NCI-H1417 treated with DMSO at 0.1 percent for 48 hours (cell line): ENCODE measurements at places on chromosomes 4 and X.

GRCh38 chr4:141356321-141356962 lies 135.7 kb downstream of the ZNF330 start:
- DNase-seq: no peak

- DNase-seq: no peak
These were observed 43.1 kb downstream of the CXXC4 start for GRCh38 chr4:104451573-104451972.

GRCh38 chr4:41058426-41058825 lies 155.9 kb downstream of the APBB2 start:
- DNase-seq: no peak

DNA sequence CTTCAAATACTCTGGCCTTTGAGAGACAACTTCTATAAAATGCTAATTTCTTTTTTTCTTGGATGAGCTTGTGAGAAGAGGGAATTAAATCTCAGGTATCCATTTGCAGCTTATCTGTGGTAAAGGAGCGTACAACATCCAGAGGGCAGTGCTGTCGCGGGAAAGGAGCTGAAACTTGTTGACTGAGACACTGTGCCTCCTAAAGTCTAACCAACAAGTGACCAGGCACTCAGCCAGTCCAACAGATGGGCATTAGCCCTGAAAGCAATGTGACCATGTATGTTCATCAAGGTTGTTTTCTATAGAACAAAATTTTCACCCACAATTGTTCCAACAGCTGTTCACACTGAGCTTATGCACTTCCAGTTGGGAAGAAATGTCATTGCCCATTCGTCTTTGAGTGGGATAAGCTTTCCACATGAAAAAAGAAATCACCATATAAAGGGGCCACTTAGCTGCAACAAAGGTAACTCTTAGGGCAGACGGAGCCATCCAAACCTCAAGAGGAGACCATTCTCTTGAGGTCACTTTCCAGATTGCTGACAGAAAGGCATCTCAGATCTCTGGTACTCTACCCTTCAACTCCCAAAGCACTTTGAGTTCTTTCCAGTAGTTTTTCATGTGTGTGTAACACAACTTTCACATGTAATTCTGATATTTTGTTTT lies 244.8 kb upstream of the NEIL3 start:
- DNase-seq: no peak

DNA sequence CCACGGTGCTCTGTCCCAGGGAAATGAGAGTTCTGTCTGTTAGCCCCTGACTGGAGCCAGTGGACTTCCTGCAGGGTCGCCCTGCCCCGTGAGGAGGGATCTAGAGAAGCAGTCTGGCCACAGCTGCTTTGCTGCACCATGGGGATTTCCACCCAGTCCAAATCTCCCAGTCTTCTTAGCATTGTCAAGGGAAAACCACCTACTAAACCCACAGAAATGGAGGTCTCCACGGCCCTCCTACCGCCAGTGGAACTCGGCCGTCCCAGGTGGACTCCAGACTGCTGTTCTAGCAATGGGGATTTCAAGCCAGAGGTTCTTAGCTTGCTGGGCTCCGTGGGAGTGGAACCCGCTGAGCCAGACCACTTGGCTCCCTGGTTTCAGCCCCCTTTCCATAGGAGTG lies 133.3 kb upstream of the PCDH7 start:
- DNase-seq: no peak

- no peak for DNase-seq
These were observed 122.4 kb upstream of the DCLK2 start for GRCh38 chr4:149955780-149956390.

GRCh38 chrX:121258545-121258944 lies 211.1 kb downstream of the GLUD2 start:
- DNase-seq: no peak

- DNase-seq: no peak
These were observed 1531.2 kb downstream of the STIM2 start for GRCh38 chr4:28391877-28392276.

- no peak for DNase-seq
These were observed 181.6 kb upstream of the LEF1 start for GRCh38 chr4:108350332-108350731.

DNA sequence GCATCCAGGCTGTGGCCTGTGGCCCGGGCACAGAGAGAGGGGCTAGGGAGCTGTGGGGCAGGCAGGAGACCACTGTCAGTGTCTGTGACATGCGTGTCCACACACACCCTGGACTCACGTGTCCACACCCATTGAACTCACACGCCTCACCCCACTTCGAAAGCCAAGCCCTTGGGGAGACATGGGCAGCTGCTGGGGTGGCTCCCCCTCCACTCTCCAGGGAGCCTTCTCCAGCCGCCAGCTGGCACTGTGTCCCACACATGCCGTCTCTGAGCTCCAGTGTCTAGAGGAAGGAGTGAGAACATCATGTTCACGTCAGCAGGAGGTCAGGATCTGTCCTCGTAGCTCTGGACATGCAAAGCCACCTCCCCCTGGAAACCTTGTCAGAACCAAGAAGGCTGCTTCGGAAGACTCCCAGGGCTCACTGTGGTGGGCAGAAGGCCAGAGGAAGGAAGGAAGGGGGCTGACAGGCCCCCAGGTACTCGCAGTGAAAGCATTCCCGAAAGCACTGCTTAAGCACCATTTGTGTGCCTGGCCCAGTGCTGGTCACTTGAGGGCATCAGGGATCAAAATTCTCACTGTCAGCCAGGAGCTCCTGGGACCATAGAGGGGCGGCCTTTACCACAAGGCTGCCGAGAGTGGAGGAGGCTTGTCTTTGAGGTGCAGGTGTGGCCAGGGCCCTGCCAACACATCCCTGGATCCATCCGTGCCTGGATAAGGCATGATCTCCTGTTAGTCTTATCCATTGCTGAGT lies 61.4 kb downstream of the HTRA3 start:
- no peak for DNase-seq

GRCh38 chr4:89434364-89434988 lies 126.9 kb upstream of the GPRIN3 start:
- DNase-seq: peak; percentile 66

DNA sequence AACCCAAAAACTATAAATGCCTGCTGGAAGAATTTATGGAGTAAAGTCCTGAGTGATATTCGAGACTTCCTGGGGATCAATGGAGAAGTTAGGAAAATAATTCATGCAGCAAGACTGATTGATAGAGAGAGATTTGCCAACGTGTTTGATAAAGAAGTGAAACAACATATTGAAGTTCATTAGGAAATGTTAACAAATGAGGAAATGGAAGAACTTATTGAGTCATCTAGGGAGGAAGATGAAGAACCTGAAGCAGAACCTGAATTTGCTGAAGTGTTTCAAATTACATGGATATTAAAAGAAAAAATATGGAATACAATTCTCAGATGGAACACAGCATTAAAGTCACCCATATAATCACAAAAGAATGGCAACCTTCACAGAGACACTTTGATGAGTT lies 39.0 kb downstream of the DDX60 start:
- DNase-seq: no peak

DNA sequence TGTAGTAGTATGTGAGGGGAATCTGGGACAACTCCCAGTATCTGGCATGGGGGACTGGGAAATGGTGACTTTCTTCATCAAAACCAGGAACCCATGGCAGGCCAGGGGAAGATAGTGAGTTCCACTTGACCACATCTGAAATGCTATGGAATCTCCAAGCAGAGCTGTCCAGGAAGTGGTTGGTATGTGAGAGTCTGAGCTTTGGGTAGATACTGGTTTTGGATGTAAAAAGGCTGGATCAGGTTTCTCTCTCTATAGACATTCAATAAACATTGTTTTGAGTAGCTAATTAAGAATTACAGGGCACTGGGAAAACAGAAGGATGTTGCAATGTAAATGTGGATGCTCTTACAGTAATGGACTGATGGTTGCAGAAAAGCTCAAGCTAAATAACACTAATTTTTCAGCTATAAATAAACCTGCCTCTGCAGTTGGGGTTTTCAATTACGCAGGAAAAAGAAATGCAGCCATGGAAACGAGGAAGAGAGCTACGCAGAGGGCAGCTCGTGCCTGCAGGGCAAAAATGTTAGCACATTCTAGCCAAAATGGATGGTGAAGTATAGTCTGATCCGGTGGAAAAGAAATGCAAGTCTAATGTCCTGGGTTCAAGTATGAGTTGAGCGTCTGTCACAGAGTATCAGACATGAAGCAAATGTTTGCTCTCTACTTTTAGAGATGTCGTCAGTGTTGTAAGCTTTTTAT lies 13.4 kb upstream of the CHRNA9 start:
- DNase-seq: peak; percentile 21

GRCh38 chrX:16711893-16712547 lies 449 bp downstream of the CTPS2 start:
- no peak for DNase-seq

DNA sequence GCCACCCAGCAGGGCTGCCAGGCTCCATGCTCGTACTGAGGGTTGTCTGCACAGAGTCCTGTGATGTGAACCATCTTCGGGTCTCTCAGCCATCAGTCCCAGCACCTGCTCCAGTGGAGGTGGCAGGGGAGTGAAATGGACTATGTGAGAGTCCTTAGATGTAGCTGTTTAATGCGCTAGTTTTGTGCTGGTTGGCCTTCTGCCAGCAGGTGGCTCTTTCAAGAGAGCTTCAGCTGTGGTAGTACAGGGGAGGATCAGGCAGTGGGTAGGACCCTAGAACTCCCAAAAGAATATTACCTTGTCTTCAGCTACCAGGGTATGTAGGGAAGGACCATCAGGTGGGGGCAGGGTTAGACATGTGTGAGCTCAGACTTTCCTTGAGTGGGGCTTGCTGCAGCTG lies 1066.0 kb downstream of the GLUD2 start:
- DNase-seq: no peak
